Suppressor macrophage treated with lipopolysaccharide for 4 hours (primary cell): ENCODE measurements at places on chromosomes 6 and 20.

DNA sequence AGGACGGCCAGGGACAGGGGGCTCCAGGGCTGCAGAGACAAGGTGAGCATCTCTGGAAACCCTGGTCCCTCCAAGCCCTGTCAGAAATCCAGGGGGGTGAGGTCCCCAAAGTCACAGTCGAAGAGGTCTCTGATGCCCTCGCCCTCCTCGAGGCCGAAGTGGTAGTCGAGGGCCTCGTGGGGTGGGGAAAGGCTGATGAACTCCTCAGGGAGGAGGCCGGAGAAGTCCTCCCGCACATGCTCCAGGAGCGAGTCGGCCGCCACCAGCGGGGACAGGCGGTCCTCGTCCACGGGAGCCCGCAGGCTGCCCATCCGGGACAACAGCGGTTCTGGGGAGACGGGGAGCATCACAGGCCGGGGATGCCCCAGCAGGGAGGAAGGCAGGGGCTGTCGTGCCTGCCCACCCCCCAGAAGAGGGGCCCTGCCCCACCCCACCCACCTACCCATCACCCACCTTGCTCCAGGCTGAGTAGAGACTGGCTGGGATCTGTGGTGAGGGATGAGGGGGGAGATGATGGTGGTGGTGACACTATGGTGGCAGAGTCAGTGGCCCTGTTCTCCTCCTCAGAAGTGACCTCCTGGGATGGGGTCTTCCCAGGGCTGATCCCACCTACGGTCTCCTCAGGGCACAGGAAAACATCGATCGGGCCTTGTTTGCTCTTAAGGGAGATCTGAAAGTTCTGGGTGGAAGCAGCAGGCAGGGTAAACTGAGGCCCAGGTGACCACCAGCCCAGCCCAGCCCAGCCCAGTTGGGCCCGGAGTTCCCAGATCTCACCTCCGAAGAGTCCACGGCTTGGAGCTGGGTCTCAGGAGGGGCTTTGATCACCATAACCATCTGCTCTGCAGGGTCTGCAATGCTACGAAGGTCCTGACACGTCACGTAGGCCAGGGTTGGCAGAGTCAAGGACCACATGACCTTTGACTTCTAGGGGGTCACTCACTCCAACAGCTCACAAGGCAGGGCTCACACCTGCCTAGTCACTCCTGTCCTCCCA is 2.7 kb upstream of the NECAB3 start:
- DNase-seq = no peak

DNA sequence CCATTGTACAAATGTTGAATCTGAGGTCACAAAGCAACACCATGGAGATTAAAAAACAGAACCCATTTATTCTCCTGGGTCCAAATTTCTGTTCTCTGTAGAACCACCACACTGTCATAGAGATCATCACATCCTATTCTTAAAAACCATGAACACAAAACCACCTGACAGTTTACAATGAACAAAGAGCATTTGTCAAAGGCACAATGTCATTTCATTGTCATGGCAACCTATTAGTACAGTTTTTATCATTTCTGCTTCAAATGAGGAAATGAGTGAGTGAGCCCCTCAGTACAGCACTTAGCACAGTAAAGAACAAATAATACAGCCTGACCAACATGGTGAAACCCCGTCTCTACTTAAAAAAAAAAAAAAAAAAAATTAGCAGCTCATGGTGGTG is 23.1 kb upstream of the LAMP5 start:
- peak; percentile 46 for DNase-seq

DNA sequence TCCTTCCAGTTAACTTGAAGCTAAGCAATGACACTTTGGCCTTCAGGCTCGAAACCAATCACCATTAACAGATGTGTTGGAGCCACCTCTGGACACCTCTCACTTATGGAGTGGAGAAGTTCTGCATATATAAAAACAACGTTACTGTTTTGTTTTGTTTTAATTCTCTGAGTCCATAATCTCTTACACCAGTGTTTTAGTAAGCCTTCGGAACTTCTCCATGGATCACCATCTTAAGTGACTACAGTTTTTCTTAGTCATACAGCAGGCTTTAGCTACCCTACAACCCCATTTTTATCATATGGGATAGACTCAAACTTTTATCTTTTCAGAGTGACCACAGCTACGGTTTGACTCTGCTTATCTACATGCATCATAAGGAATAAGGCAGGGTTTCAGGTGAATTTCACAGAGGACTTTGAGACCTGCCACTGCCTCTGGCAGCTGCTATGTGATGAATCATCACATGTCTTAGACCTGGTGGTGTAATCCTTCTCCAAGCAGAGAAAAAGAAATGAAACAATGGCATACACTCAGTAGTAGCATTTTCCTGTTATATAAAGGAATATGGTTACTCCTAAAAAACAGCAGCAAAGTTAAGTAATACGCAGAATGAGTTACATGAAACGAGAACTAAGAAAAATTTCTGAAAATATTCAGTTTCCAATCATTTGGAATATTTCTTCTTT is 5.5 kb upstream of the HDDC2 start:
- DNase-seq = peak; percentile 30

DNA sequence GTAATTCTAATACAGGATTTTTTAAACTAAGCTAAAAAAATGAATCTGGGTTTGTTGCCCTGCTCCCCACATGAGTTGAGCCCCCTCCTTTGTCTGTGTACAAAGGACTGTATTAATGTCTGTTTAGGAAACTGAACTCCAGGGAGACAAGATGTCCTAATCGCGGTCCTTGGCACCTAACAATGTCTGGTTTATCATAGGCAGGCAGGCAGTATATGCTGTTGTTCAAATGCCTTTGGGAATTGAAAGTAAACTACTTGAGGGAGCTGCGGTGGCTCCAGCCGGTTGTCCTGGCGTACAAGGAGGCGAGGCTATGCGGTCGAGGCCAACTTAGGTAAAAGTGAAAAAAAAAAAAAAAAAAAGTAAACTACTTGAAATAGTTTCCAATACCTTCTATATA is 98.5 kb downstream of the TULP4 start:
- DNase-seq = no peak

GRCh38 chr20:11067359-11067758 is 393.6 kb upstream of the JAG1 start:
- no peak for DNase-seq

- no peak for DNase-seq
Observed at GRCh38 chr20:38498909-38499308, 26.3 kb downstream of the RALGAPB start.
